ENCODE measurements at places on chromosomes 6 and 20. TPM values are rescaled to one million over a fixed set of nuclear protein-coding genes. Genes with fewer than 3 reads are reported as not detected.

KCNK16 gene
- polyA plus RNA-seq, result not detected

SLA2 gene
- polyA plus RNA-seq, result not detected

BPIFB1 gene
- polyA plus RNA-seq, result 0.85 TPM

HLA-G gene
- polyA plus RNA-seq, result 2.6 TPM

SLC25A27 gene
- polyA plus RNA-seq, result 3.0 TPM

Measured in hepatocyte (in vitro differentiated cells).